Activated CD8-positive, alpha-beta memory T cell treated with anti-CD3 and anti-CD28 coated beads for 1 hour (primary cell): ENCODE measurements at places on chromosomes 12 and 14.

DNA sequence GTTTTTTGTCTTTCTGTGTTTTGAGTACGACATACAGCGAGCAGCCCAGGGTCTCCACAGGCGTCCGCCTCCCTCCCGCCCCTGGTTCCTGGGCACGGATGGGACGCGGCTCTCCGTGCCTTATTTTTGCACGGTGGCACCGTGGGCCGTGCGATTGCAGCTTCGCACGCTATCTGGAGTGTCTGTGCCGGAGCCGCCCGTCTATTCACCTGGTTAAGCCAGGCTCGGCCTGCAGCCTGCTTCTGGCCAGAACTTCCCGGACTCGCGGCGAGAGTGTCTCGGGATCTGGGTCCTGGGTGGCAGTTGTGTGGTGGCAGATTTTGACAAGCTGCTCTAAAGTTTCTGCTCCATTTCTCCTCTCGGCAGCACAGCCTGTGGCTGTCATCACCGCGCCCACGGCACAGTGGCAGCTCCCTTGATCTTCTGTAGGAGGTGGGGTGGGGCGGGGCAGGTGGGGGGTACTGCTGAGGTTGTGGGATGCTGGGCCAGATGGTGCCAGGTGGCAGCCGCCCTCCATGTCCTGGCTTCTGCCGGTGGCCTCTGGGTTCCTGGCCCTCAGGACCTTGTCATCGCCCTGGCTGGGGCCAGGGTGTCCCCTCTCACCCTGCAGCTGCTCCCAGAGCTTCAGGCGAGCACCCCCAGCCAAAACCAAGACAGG, 2.9 kb downstream of the MMP17 start:
- no peak for DNase-seq

DNA sequence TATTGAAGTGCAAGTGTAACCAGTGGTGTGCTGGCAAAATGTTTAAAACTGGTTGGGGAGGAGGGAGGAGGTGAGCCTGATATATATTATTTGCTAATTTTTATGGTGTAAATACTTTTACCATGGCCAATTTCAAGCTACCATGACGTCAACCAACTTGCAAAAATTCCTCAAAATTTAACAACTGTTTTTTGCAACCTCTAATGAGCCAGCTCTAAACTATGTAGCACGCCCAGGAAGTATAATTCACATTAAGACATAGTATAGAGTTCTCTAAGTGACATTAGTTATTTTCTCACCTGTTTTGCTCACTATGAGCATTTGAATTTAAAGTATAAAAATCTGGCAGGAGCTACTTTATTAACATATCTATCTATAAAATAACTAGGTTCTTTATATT, 41.4 kb downstream of the ATL1 start:
- DNase-seq = no peak

- no peak for DNase-seq
Observed at GRCh38 chr14:93765155-93765554, 23.1 kb downstream of the PRIMA1 start.

DNA sequence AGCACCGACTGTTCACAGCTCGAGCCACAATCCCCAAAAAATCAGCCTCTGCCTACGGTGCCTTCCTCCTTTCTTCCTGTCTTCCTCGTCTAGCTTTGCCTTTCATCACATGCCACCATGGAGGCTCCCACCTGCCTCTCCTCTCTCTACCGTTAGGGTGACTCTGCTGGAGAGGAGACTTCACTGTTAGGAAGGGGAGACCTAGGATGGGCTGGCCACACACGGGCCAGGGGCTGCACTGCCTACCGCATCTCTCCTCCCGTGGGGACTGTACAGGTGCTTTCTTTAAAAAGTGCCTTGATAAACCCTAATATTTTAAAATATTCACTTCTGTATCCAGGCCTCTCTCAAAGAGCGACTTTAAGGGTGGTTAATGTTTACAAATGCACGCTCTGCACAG, 1104.7 kb downstream of the BCL11B start:
- no peak for DNase-seq

GRCh38 chr14:76376878-76377734, 1.2 kb downstream of the ESRRB start:
- DNase-seq = no peak

GRCh38 chr12:4958697-4959375, 49.1 kb downstream of the KCNA1 start:
- no peak for DNase-seq

GRCh38 chr14:91094772-91095171, 19.1 kb upstream of the DGLUCY start:
- no peak for DNase-seq
